Lung (tissue), 17 donors: ENCODE measurements at places on chromosomes 2 and 18. TPM values are rescaled to one million over a fixed set of nuclear protein-coding genes. Genes with fewer than 3 reads are reported as not detected.
A peak's percentile ranks its signal among the peaks of the same experiment; 100 is the strongest.

GRCh38 chr2:209523041-209523740 is 99.3 kb downstream of the MAP2 start:
- no peak overlapping the region for H3K27ac ChIP-seq
- DNase-seq, result no peak
- H3K36me3 ChIP-seq, result no peaks in the 10 kb centered on the region
- no peaks in the 10 kb centered on the region for H3K27me3 ChIP-seq
- H3K4me1 ChIP-seq, result no peaks in the 10 kb centered on the region

DNA sequence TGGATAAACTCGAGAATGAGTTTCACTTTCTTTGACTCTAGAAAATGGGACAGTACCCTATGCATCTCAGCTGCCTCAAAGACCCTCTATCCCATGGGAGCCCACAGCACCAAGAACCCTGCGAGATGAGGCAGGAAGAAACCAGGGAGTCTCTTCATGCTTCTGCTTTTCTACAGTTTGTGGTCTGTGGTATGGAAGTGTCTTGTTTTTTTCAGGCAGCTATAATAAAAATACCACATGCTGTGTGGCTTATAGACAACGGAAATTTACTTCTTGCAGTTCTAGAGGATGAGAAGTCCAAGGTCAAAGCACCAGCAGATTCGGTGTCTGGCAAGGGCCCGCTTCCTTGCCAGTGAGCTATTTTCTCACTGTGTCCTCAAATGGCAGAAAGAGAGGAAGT is 257.9 kb downstream of the SUCLG1 start:
- no peak for DNase-seq
- no peaks in the 10 kb centered on the region for H3K36me3 ChIP-seq
- no peaks in the 10 kb centered on the region for H3K27me3 ChIP-seq
- H3K4me3 ChIP-seq, result no peak overlapping the region

- H3K36me3 ChIP-seq, result no peaks in the 10 kb centered on the region
- H3K27me3 ChIP-seq, result no peaks in the 10 kb centered on the region
- no peak overlapping the region for H3K4me3 ChIP-seq
- DNase-seq, result no peak
- H3K27ac ChIP-seq, result no peak overlapping the region
- no peaks in the 10 kb centered on the region for H3K4me1 ChIP-seq
These were observed 83.8 kb upstream of the CCDC85A start for GRCh38 chr2:56099963-56100362.

The STPG4 gene
- 0.28 TPM for total RNA-seq

DNA sequence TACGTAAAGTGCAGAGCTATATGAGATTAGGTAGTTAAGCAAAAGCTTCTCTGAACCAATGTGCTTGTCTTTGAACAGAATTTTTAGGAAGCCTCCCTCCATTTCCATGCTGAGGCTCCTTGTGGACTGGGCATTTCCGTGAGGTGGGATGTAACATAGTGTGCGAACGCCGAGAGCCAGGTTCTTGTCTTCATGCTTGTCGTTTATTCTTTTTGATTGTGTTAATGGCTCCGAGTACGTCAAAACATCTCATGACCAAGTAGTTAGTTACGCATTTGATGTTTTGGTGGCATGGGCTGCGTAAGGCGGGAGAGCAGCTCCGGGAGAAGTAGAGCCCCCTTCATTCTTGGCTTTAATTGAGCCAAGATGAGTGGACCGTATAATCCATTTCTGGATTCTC is 32.9 kb downstream of the DGKD start:
- DNase-seq, result no peak
- H3K36me3 ChIP-seq, result peaks cover 5% of the 10 kb centered on the region
- peak overlapping the region; percentile 67 for H3K27ac ChIP-seq
- no peaks in the 10 kb centered on the region for H3K27me3 ChIP-seq

DNA sequence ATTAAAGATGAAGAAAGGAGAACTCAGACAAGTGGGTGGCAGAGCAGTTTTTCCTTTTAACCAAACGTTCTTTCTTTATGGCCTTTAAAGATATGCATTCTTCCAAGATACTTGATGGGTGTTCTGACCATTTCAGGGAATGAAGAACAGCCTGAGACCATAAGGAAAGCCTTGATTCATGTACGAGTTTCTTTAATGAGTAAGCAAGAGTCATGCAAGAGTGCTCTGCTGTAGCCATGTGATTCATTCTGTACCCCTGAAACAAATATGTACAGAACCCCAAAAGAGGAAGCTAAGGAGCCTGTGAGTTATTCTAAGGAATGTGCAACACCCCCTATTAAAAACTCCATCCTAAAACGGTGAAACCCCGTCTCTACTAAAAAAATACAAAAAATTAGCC is 372.8 kb downstream of the MTX2 start:
- no peak for DNase-seq
- no peak overlapping the region for H3K27ac ChIP-seq
- H3K4me1 ChIP-seq, result no peaks in the 10 kb centered on the region
- H3K36me3 ChIP-seq, result no peaks in the 10 kb centered on the region
- H3K4me3 ChIP-seq, result no peak overlapping the region
- H3K27me3 ChIP-seq, result peaks cover 64% of the 10 kb centered on the region

The GNLY gene
- total RNA-seq, result not detected

The EPHA4 gene
- 21.8 TPM for total RNA-seq

The CPO gene
- total RNA-seq, result 0.20 TPM

GRCh38 chr18:35076135-35076924 is 35.1 kb downstream of the MAPRE2 start:
- no peak overlapping the region for H3K27ac ChIP-seq
- no peaks in the 10 kb centered on the region for H3K27me3 ChIP-seq
- no peaks in the 10 kb centered on the region for H3K36me3 ChIP-seq
- DNase-seq, result no peak

DNA sequence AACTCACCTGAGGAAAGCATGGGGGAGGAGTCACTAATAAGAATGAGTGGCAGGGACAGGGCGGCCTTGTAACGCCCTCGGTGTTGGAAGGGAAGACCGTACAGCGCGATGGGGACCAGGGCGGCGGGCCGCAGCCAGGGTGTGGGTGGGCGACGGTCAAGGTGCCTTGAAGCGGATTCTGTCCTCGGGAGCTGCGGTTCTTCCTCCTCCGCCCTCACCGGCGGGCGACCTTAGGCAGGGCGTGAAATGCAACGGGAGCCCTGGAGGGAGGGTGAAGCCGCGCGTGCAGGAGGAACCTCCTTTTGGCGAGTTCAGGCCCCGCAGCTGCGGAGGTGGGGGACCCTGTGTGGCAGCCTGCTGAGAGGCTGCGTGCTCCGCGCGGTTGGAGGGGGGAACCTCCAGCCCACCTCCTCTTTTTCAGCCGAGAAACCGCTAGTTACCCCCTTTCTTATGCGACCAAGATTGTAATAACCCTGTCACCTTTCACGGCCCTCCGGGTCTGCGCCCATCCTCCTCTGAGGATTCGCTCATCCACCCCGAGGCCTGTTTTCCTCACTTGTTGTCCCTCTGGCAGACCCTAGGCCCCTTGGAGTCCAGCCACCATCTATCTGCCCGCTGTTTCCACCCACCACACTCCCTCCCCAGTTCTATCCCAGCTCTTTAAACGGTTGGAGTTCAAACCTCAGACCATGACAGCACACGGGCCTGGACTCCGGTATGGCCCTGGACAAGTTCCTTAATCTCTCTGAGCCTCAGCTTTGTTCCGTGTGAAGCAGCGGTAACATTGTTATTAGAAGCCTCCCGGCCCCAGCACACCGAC is 823 bp upstream of the RNU2-63P start:
- no peaks in the 10 kb centered on the region for H3K36me3 ChIP-seq
- H3K4me1 ChIP-seq, result no peaks in the 10 kb centered on the region
- peak overlapping the region; percentile 49 for H3K4me3 ChIP-seq
- DNase-seq, result peak; percentile 23
- peak overlapping the region; percentile 77 for H3K27ac ChIP-seq
